Aorta (tissue), 5 donors: ENCODE measurements at places on chromosomes 6 and 20. TPM values are rescaled to one million over a fixed set of nuclear protein-coding genes. Genes with fewer than 3 reads are reported as not detected.

DNA sequence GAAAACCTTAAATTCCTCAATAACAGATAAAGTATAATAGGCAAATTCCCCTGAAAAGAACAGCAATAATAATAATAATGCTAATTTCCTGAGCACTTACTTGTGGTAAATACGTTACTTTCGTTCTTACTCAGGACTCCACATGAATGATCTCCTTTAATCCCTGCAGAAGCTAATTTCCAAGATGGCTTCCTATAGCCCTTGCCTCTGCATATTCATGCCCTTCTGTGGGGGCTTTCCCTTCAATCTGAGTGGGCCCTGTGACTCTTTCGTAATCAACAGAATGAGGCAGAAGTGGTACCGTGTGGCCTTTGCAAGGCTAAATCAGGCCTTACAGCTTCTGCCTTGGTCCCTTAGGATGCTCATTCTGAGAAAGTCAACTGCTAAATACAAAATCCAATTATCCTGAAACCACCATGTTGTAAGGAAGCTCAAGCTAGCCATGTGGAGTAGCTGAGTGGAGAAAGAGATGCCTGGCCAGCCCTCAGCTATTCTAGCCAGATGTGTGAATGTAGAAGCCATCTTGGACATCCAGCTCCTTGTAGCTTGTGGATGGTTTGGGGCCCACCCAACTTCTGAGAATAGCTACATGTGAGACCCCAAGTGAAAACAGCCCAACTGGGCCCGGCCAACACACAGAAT, 50.5 kb downstream of the MCUR1 start:
- H3K36me3 ChIP-seq: no peaks in the 10 kb centered on the region
- no peak overlapping the region for H3K27ac ChIP-seq
- H3K4me3 ChIP-seq: no peak overlapping the region
- peaks cover 3% of the 10 kb centered on the region for H3K4me1 ChIP-seq

DNA sequence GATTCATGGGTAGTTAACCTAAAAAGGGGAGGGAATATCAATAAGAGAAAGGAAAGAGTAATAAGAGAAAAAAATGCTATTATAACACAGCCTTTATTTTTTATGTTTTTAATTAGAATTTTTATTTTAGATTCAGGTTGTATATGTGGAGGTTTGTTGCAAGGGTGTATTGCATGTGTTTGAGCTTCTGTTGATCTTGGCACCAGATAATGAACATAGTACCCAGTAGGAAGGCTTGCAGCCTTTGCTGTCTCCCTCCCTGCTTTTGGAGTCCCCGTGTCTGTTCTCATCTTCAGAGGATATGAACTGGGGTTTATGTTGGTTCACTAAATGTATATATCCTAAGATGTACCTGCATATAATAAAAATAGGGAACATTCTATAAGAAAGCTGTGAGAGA, 250.0 kb downstream of the UST start:
- no peak for DNase-seq
- no peaks in the 10 kb centered on the region for H3K36me3 ChIP-seq
- no peak overlapping the region for H3K4me3 ChIP-seq
- H3K4me1 ChIP-seq: peaks cover 2% of the 10 kb centered on the region
- no peaks in the 10 kb centered on the region for H3K27me3 ChIP-seq

ARHGAP40 gene
- total RNA-seq: not detected

DNA sequence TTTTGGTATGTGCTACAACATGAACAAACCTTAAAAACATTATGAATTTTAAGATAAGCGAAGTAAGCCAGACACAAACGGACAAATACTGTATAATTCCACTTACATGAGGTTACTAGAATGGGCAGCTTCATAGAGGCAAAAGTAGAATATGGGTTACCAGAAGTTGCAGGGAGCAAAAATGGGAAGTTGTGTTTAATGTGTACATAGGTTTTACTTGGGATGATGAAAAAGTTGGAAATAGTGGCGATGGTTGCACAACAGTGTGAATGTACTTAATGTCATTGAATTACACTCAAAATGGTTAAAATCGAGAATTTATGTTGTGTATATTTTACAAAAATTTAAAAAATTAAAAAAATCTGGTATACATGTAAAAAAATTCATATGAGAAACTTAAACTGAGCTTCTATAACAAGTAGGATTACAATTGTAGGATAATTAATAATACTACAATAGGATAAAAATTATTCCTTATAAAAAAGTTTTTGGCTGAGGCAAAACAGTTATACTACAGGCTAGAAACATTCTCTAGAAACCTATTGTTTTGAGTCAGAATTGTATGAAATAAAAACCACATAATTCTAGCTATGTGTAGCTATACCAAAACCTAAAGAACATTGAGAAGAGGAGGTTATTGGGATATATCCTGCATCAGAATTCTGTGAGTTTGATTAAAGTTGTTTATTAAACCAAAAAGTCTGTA, 24.8 kb upstream of the DYNLRB1 start:
- H3K4me3 ChIP-seq: no peak overlapping the region
- no peaks in the 10 kb centered on the region for H3K4me1 ChIP-seq
- no peaks in the 10 kb centered on the region for H3K36me3 ChIP-seq
- no peak for DNase-seq
- H3K27me3 ChIP-seq: no peaks in the 10 kb centered on the region

TULP1 gene
- total RNA-seq: not detected

DNA sequence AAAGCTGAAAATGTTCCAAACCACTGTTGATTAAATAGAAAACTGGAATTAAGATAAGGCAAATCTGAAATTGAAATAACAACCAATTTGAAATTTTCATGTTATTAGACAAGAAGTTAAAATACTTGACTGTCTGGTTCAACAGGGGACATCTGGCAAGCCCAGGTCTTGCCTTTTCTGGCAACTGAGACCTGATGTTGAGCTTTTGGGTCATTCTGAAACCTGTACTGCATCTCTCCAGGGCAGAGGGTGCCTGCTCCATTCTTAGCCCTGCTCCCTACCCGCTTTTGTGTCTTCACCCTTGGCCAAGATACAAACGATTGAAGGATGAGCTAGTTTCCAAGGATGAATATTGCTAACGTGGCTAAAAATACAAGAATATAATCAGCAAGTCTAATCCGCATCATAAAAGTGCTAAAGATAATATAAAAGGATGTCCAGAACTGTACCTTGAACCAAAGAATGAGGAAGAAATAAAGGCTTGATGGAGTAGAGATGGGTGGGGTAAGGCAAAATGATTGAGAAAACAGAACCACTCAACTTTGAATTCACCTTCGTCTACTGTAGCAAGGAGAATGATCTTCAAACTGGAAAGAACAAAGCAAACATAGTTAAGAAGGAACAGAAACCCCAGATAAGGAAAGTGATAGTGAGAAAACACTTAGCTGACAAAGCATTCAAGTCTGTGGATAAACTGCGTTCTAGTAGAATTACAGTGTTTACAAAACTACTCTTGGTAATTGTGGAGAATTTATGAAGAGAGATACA, 109.8 kb upstream of the MAN1A1 start:
- H3K36me3 ChIP-seq: no peaks in the 10 kb centered on the region
- no peak overlapping the region for H3K4me3 ChIP-seq
- no peaks in the 10 kb centered on the region for H3K27me3 ChIP-seq
- no peak for DNase-seq
- H3K27ac ChIP-seq: no peak overlapping the region

GRCh38 chr6:25542984-25543910, 108.8 kb upstream of the SCGN start:
- H3K4me3 ChIP-seq: no peak overlapping the region
- no peak overlapping the region for H3K27ac ChIP-seq
- no peaks in the 10 kb centered on the region for H3K36me3 ChIP-seq
- peaks cover 3% of the 10 kb centered on the region for H3K4me1 ChIP-seq
- H3K27me3 ChIP-seq: no peaks in the 10 kb centered on the region

KIAA1755 gene
- total RNA-seq: 46.4 TPM

TOX2 gene
- total RNA-seq: 17.2 TPM

- H3K4me1 ChIP-seq: no peaks in the 10 kb centered on the region
- no peak overlapping the region for H3K4me3 ChIP-seq
- no peak overlapping the region for H3K27ac ChIP-seq
- DNase-seq: no peak
- H3K36me3 ChIP-seq: no peaks in the 10 kb centered on the region
Measured at GRCh38 chr6:10857259-10857658, 18.9 kb upstream of the MAK start.

- H3K27ac ChIP-seq: no peak overlapping the region
- peak; percentile 12 for DNase-seq
- no peak overlapping the region for H3K4me3 ChIP-seq
- no peaks in the 10 kb centered on the region for H3K27me3 ChIP-seq
- H3K36me3 ChIP-seq: peaks cover 7% of the 10 kb centered on the region
Measured at GRCh38 chr20:34540596-34541263, 17.8 kb upstream of the MAP1LC3A start.

DPPA5 gene
- total RNA-seq: not detected

PRKN gene
- total RNA-seq: 9.0 TPM

- H3K36me3 ChIP-seq: no peaks in the 10 kb centered on the region
- H3K4me3 ChIP-seq: no peak overlapping the region
- H3K27ac ChIP-seq: peak overlapping the region; percentile 49
Measured at GRCh38 chr20:40195742-40196141, 493.3 kb downstream of the MAFB start.

DNA sequence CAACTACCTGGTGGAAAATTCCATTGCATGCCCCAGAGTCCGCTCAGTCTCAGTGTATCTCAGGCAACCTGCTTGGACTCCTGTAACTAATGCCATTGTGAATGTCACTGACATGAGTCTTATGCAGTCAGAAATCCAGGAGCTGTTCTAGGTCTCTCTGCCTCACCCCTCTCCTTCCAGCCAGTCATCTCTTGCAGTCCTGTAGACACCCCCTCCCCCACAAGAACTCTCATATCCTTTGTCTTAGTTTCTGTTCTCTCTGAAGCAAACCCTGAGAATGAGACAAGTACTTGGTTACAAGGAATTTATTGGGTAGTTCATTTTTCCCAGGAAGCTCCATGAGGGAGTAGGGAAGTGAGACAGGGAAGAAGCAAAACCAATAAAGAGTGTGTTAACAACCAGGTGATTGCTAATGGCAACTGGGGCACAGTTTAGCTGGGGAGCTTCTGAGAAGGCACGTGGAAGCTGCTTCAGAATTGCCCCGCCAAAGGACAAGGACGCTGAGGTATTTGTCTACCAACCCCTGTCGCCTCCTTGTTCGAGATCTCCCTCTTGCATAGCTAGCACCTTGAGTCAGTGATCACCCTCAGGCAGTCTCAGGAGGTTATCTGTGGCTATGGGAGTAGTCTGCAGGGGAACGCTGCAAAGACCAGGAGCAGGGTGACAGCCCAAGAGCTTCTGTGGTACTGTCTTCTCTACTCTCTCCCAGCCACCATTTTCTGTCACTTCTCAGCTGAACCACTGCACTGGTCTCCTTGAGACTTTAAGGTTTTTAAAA, 911.4 kb upstream of the FLRT3 start:
- no peaks in the 10 kb centered on the region for H3K36me3 ChIP-seq
- no peaks in the 10 kb centered on the region for H3K27me3 ChIP-seq
- H3K27ac ChIP-seq: no peak overlapping the region

C6orf15 gene
- total RNA-seq: not detected

GRCh38 chr20:19451923-19452295, 239.5 kb downstream of the SLC24A3 start:
- no peak overlapping the region for H3K4me3 ChIP-seq
- peaks cover 3% of the 10 kb centered on the region for H3K4me1 ChIP-seq
- H3K36me3 ChIP-seq: no peaks in the 10 kb centered on the region
- no peak overlapping the region for H3K27ac ChIP-seq

GRCh38 chr6:158778005-158778527, 41.1 kb downstream of the EZR start:
- H3K27ac ChIP-seq: no peak overlapping the region
- H3K4me3 ChIP-seq: no peak overlapping the region
- no peaks in the 10 kb centered on the region for H3K36me3 ChIP-seq
- no peaks in the 10 kb centered on the region for H3K27me3 ChIP-seq

EIF6 gene
- 61.0 TPM for total RNA-seq

UTRN gene
- 259 TPM for total RNA-seq

DNA sequence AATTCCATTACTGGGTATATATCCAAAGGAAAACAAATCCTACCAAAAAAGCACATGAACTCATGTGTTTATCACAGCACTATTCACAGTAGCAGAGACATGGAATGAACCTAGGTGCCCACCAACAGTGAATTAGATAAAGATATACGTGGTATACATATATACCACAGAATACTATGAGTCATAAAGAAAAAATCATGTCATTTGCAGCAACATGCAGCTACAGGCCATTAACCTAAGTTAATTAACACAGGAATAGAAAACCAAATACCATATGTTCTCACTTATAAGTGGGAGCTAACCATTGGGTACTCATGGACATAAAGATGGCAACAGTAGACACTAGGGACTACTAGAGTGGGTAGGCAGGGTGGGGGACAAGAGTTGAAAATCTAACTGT, 4.2 kb downstream of the OR2B2 start:
- DNase-seq: no peak
- H3K27me3 ChIP-seq: no peaks in the 10 kb centered on the region
- no peaks in the 10 kb centered on the region for H3K36me3 ChIP-seq
- H3K4me1 ChIP-seq: no peaks in the 10 kb centered on the region

DNA sequence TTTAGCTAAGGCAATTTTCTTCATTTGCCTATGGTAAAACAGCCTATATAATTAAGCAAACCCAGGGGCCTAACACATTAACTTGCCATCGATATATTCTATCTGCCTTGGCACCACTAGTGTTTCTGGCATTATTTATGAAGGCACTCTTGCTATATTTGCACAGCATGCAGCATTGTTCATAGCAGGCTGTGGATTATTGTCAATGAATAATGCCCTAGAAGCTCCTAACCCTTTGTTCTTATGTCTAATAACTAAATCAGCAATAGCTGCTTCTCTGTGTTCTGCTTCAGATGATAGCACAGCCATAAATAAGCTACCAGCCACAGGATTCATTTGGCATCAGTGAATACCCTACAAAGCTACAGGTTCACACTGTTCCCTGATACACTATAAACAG, 254.8 kb upstream of the STXBP5 start:
- no peaks in the 10 kb centered on the region for H3K27me3 ChIP-seq
- H3K36me3 ChIP-seq: no peaks in the 10 kb centered on the region
- no peak overlapping the region for H3K27ac ChIP-seq
- H3K4me1 ChIP-seq: no peaks in the 10 kb centered on the region
- H3K4me3 ChIP-seq: no peak overlapping the region

RAB32 gene
- 61.2 TPM for total RNA-seq

DNA sequence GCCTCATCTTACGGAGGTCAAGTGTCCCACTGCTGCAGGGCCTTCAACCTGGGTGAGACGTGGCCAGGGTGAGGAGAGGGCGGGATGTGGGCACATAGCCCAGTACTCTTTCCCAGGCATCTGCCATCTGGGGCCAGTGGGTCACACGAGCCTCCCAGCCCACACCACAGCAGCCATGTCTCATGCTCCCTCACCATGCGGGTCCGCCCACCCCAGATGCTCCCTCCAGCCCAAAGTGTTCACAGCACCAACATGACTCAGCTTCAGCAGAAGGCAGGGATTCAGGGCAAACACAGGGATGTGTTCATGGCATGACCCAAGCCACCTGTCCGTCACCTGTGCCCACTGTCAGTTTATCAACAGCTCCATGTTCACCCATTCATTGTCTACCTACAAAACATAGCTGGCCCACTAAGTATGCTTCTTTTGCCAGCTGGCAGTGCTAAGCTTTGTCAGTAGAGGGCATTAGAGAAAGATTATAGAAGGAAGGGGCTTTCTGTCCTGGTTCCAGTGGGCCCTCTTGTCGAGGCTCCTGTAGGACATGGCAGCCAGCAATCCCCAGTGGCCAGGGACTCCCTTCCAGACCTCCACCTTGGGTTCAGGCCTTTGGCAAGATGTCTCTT, 109.2 kb downstream of the FOXF2 start:
- no peak overlapping the region for H3K27ac ChIP-seq
- no peaks in the 10 kb centered on the region for H3K27me3 ChIP-seq
- H3K36me3 ChIP-seq: no peaks in the 10 kb centered on the region
- no peak for DNase-seq
- H3K4me1 ChIP-seq: no peaks in the 10 kb centered on the region

- H3K27me3 ChIP-seq: no peaks in the 10 kb centered on the region
- no peak overlapping the region for H3K4me3 ChIP-seq
- H3K4me1 ChIP-seq: no peaks in the 10 kb centered on the region
- DNase-seq: peak; percentile 87
- H3K36me3 ChIP-seq: no peaks in the 10 kb centered on the region
Measured at GRCh38 chr20:46056970-46057855, 28.2 kb downstream of the SLC12A5 start.

GUCA1A gene
- total RNA-seq: not detected

MCHR2 gene
- not detected for total RNA-seq
